ENCODE measurements at places on chromosomes 13 and 19.

DNA sequence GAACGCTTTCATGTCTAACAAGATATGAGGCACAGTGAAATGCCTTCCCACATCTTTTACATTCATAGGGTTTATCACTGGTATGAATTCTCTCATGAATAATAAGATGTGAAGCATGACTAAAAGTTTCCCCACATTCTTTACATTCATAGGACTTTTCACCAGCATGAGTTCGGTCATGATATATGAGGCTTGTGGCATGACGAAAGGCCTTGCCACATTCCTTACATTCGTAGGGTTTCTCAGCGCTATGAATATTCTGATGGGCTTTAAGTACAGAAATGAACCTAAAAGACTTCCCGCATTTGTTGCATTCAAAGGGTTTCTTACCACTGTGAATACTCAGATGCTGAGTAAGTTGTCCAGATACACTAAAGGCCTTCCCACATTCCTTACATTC is 21.3 kb downstream of the ZNF607 start:
- DNase-seq = no peak

DNA sequence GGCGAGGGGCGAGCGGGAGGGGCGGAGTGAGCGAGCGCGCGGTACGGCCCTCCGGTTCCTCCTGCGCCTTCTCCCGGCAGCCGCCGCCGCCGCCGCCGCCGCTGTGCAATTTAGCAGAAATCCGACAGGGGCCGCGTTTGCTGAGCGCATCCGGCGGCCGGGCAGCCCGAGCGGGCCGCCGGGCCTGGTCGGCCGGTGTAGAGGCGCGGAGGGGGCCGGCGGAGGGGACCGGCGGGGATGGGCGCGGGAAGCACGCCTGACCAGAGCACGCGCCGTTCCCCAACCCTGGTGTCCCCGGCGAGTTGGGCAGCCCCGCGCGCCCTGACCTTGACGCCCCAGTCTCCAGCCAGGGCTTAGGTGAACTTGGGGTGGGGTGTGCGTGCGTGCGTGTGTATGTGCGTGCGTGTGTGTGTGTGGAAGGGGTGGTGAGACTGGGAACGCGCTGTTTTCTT is 144.5 kb upstream of the ZNF536 start:
- DNase-seq = peak; percentile 88

GRCh38 chr13:110042253-110042950 is 256.0 kb upstream of the IRS2 start:
- DNase-seq = no peak

GRCh38 chr19:43611788-43612187 is at the start of gene SRRM5:
TSS of gene SRRM5 (plus strand) at chr19:43612088. CDS start at chr19:43612122, 34 bp downstream.
- DNase-seq = no peak

GRCh38 chr13:53200498-53201453 is 172.2 kb downstream of the OLFM4 start:
- DNase-seq = peak; percentile 66

DNA sequence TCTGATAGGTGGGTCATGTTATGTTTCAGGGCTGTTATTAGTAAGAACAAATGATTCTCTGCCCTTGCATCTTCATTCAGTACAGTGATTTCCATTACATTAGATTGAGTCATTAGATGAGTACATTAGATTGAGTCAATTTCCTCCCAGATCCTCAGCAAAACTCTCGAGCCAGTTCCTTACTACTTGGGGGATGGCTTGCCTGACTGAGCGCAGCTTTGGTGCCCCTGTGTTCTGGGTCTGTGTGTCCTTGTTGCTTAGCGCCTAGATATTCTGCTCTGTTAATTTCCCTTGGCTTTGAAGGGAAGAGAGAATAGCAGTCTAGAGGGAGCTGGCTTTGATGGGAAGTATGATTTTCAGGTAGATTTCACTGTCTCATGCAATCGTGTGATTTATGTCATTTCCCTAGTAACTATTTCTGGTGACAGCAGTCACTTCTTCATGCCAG is 19.1 kb upstream of the SCEL start:
- no peak for DNase-seq

DNA sequence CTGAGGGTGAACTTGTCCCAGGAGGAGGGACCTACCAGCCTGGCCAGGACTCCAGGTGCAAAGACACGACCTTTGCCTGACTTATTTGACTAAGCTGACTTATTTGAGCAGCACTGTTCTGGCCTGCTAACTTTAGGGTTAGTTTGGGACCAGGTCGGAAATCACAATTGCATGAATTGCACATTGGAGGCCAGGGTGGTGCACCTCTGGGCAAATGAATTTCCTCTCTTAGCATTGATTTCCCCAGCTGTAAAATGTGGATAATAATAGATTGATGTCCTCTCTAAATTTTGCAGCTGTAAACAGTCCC is 1.4 kb upstream of the BST2 start:
- no peak for DNase-seq

DNA sequence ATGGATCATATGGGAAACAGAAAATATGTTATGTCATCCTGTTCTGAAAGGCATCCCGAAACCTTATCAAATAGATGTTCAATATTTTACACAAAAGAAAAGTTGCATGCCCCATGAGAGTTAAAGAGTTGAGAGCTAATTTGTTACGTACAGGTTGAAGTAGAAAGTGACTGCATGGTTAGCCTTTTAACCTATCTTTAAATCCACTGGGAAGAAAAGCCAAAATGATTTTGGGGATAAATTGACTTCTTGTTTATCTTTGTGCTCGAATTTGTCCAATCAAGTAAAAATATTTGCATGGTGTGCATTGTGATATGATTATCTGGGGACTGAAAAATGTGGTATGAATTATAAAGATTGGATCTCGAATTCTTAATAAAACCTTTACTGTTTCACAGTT is 230.1 kb downstream of the POSTN start:
- no peak for DNase-seq

GRCh38 chr13:95455782-95456181 is 96.7 kb upstream of the CLDN10 start:
- DNase-seq = no peak

DNA sequence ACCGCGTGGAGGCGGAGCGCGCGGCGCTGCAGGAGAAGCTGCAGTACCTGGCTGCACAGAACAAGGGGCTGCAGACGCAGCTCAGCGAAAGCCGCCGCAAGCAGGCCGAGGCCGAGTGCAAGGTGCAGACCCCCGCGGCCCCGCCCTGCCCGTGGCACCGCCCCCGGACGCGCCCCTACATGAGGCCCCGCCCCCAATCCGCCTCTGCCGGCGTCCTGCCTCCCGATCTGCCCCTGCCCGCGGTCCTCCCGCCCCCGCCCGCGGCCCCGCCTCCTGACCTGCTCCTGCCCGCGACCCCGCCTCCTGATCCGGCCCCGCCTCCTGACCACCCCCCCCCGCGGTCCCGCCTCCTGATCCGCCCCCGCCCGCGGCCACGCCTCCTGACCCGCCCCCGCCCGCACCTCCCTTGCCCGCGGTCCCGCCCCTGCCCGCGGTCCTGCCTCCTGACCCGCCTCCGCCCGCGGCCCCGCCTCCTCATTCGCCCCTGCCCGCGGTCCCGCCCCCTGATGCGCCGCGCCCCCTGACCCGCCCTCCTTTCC is 11.7 kb downstream of the PRR36 start:
- DNase-seq = peak; percentile 39
